ENCODE measurements at places on chromosomes 1 and 21.

- no peak for DNase-seq
Observed at GRCh38 chr1:241638099-241638682, 2.0 kb downstream of the CHML start.

- DNase-seq, result no peak
Observed at GRCh38 chr1:227782226-227782625, 33.2 kb upstream of the PRSS38 start.

- DNase-seq, result no peak
Observed at GRCh38 chr1:197725044-197725443, 50.2 kb downstream of the DENND1B start.

GRCh38 chr1:177848577-177848976 lies 121.3 kb downstream of the SEC16B start:
- DNase-seq, result no peak

DNA sequence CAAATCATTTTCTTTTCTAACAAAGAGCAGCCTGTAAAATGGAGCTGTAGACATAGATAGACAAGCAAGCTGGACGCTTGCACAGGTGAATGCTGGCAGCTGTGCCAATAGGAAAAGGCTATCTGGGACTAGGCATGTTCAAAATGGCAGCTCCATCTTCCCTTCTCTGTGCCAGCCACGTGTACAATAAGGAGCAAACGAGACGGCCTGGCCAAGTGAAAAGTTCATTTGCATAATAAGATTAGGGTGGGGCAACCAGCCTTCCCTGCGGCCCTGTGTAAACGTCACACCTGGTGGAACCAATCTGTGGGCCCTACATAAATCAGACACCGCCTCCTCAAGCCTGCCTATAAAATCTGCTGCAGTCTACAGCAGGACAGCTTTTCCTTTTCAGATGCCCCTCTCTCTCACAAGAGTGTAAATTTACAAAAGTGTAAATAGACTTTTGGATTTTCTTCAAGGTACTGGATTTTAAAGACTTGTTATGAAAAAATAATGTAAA lies 16.6 kb upstream of the EDEM3 start:
- DNase-seq, result no peak

GRCh38 chr1:99811075-99811474 lies 39.1 kb upstream of the AGL start:
- DNase-seq, result no peak

DNA sequence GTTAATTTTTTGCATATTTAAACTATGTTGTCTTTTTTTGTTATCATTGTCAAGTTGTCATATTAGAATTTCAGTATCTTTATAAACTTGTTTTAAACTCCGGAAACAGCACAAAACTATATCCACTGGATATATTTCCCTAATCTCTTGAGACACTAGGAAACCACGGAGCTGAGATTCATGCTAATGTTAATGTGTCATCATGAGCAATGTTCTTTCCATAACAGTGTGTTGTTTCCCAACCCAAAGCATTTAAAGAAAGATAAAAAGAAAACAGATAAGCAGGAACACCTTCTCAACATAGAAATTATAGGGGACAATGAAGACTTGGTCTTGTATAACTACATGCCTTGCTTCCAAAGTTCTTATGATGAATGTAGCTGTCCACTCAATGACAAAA lies 626.2 kb upstream of the TMPRSS15 start:
- no peak for DNase-seq

- peak; percentile 58 for DNase-seq
Observed at GRCh38 chr1:111747282-111747734, 8.1 kb upstream of the INKA2 start.

DNA sequence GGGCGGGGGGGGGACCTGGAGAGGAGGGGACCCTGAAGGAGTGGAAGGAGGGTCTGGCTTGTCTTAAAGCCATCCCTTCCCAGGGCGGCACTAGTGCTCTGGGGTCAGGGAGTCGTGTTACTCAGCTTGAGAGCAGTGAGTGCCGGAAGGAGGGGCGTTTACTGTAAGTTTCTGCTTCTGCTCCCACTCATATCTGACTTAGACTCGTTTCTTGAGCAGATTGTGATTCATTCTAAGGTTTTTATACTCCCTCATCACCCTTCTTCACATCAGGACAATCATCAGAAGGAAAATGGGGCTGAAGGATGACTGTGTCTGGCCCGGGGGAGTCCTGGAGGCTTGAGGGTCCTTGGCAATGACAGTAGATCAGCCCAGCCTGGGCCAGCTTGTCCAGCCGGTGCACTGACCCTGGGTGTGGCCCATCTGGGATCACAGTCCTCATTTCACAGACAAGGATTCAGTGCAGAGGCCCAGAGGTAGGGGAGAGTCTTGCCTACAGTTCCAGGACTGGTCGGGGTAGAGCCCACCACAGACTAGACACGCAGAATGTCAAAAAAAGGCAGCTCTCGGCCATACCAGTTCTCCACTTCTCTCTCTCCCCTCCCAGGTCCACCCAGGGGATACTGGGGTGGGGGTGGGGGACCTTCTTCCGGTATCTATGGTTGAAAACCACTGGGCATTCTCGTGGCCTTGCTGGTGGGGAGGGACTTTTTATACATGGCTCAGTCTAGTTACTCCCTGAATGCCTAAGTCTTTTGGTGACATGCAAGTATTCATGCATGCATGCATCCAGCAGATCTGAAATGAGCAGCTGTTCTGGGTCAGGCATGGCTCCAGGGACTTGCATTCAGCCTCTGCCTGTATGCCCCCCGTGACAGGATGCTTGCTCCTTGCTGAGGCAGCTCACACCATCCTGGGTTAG lies 5.1 kb downstream of the TNFRSF8 start:
- DNase-seq, result peak; percentile 44

- DNase-seq, result no peak
Observed at GRCh38 chr1:1964811-1965210, 38.8 kb downstream of the CFAP74 start.
